ENCODE measurements at places on chromosomes 5 and 9. TPM values are rescaled to one million over a fixed set of nuclear protein-coding genes. Genes with fewer than 3 reads are reported as not detected.

C5orf52 gene
- total RNA-seq, result not detected

SLC6A18 gene
- total RNA-seq, result not detected

GLE1 gene
- 23.6 TPM for total RNA-seq

MLANA gene
- not detected for total RNA-seq

- no peak for DNase-seq
These were observed 127.8 kb downstream of the KCNIP1 start for GRCh38 chr5:170631466-170632195.

DNA sequence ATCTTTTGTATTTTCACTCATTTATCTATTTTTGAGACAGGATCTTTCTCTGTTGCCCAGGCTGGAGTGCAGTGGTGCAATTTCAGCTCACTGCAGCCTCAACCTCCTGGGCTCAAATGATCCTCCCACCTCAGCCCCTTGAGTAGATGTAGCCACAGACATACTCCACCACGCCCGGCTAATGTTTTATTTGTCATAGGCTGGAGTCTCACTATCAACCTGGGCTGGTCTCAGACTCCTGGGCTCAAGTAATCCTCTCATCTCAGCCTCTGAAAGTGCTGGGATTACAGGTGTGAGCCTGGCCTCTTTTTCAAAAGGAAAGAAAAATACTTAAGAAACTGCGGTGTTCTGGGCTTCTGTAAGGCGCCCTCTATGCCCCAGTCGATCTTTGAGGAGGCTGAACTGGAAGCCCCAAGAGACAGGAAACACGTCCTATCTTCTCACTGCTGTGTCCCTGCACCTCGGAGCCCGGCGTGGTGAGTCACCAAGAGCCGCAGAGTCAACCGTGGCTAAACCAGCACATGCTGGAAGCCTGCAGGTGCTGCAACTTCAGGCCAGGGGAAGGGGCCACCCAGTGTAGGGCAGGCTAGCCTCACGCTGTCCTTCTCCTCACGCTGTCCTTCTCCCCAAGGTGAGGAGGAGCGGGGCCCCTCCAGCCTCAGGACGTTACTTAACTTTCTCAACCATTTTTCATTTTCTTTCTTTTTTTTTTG lies 15.2 kb upstream of the LHX3 start:
- DNase-seq, result peak; percentile 24

Measured in fibroblast of lung (primary cell).